ENCODE measurements at places on chromosomes 7 and 10. TPM values are rescaled to one million over a fixed set of nuclear protein-coding genes. Genes with fewer than 3 reads are reported as not detected.

GDF2 gene
- polyA plus RNA-seq, result not detected

SPDYE1 gene
- not detected for polyA plus RNA-seq

SPDYE5 gene
- not detected for polyA plus RNA-seq

ELMO1 gene
- 14.3 TPM for polyA plus RNA-seq

TCAF2 gene
- 0.25 TPM for polyA plus RNA-seq

DGKB gene
- under 0.01 TPM for polyA plus RNA-seq

CYP2W1 gene
- not detected for polyA plus RNA-seq

AQP1 gene
- polyA plus RNA-seq, result 245 TPM

GNG11 gene
- 52.7 TPM for polyA plus RNA-seq

BHLHA15 gene
- 0.06 TPM for polyA plus RNA-seq

CNTNAP2 gene
- 0.07 TPM for polyA plus RNA-seq

COBL gene
- polyA plus RNA-seq, result 25.6 TPM

VGF gene
- polyA plus RNA-seq, result not detected

IDI2 gene
- polyA plus RNA-seq, result 0.07 TPM

ADGRA1 gene
- under 0.01 TPM for polyA plus RNA-seq

HKDC1 gene
- 0.03 TPM for polyA plus RNA-seq

COL13A1 gene
- polyA plus RNA-seq, result 2.5 TPM

PODXL gene
- 41.3 TPM for polyA plus RNA-seq

PLAC9 gene
- 129 TPM for polyA plus RNA-seq

CAV2 gene
- polyA plus RNA-seq, result 136 TPM

ANKRD30A gene
- polyA plus RNA-seq, result not detected

RBM20 gene
- polyA plus RNA-seq, result 61.9 TPM

HECW1 gene
- not detected for polyA plus RNA-seq

PI4K2A gene
- 5.3 TPM for polyA plus RNA-seq

IFIT1B gene
- not detected for polyA plus RNA-seq

AKR1C1 gene
- 131 TPM for polyA plus RNA-seq

UCN3 gene
- not detected for polyA plus RNA-seq

STEAP1B gene
- 0.44 TPM for polyA plus RNA-seq

OR2A1 gene
- polyA plus RNA-seq, result 0.01 TPM

FBH1 gene
- polyA plus RNA-seq, result 59.1 TPM

MNX1 gene
- polyA plus RNA-seq, result not detected

ELN gene
- polyA plus RNA-seq, result 65.8 TPM

DRGX gene
- not detected for polyA plus RNA-seq

PTN gene
- 7.9 TPM for polyA plus RNA-seq

CRTAC1 gene
- 2.1 TPM for polyA plus RNA-seq

CDH23 gene
- 1.6 TPM for polyA plus RNA-seq

KCP gene
- polyA plus RNA-seq, result 0.44 TPM

OPN1SW gene
- not detected for polyA plus RNA-seq

ALOX5 gene
- polyA plus RNA-seq, result 4.8 TPM

COL17A1 gene
- polyA plus RNA-seq, result 0.36 TPM

HYAL4 gene
- polyA plus RNA-seq, result 0.03 TPM

NEBL gene
- polyA plus RNA-seq, result 680 TPM

ACTL6B gene
- polyA plus RNA-seq, result not detected
